ENCODE measurements at places on chromosomes 5 and 9.

DNA sequence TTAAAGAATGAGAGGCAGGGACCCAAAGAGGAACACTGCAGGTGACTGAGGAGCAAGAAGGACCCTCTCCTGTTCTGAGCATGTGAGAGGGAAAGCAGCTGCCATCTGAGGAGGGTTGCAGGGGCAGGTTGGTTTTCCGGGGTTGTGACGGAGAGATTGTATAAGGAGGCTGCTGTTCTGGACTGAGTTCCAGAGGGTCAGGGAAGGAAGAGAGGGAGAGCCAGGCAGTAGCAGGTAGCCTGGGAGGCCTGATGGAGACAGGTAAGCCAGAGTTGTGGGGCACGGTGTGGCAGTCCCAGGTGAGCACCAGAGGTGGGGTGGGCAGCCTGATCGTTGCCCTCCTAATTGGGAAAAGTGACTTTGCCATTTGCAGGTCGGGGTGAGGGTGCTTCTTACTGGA is 9.8 kb downstream of the CCT5 start:
- DNase-seq: no peak

- no peak for DNase-seq
These were observed 237.5 kb downstream of the CHSY3 start for GRCh38 chr5:130141659-130142320.

DNA sequence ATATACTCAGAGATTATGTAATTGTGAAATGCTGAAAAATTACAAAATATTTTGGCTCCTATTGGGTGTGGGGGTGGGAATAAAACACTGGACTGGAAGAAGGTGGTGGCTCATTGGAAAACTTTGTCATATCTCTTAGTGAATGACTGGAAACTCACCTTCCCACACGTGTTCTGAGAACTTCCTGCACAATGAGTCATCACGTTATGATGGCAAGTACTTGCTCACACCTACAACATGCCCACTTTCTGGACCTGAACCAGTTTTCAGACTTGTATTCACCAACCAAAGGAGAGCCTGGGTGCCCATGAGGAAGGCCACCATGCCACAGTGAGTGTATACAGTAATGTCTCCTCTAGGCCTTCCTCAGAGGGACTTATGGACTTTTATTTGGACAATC is 294.8 kb downstream of the ASTN2 start:
- no peak for DNase-seq

DNA sequence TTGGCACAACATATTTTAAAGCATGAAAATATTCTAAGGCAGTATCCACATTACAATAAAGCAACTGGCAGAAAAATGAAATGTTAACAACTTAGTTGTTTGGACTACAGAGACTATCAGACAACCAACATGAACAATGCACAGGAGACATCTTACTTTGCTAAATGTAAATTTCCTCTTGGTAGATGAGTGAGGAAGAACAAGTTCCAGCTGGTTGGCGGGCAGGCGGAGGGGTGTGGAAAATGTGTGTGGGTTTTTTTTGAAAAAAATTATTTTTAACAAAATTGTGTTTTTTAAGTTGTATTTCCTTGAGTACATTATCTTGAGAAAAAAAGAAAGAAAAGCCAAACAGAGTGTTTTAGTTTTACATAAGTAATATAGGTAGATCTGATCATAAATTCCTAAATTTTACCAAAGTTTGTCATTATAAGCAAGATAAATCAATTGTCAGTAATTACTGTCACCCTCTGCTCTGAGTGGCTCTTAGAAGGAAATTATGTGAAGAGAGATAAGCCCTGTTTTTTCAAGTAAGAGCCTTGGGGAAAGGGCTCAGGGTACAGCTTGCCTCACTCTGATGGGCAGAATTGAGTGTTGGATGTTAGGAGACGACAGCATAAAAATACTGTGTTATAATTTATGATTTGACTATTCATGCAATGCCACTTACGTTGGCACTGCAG is 42.5 kb downstream of the TMEM167A start:
- no peak for DNase-seq

DNA sequence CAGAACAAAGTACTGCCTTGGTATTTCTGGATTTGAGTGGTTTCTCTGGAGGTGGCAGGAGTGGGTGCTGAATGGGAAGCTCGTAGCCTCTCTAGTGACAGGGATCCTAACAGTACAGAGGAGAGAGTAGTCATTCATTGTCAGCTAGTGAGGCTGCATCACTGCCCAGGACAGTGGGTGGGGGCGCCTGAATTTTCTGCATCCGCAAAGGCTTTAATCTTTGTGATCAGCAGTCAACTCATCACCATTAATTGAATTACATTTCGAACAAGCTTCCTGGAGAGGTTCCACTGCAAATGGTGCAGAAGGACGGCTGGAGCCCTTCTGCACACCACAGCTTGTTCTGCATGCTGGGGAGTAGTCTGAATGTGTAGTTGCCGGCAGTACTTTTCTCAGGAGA is 77.5 kb downstream of the HSPA4 start:
- DNase-seq: no peak

GRCh38 chr9:115016344-115016743 is 86.0 kb upstream of the TNFSF8 start:
- DNase-seq: no peak

GRCh38 chr5:42912184-42912798 is 100.6 kb upstream of the SELENOP start:
- DNase-seq: no peak

- no peak for DNase-seq
These were observed 562.2 kb upstream of the TRPC7 start for GRCh38 chr5:136927571-136927970.

- no peak for DNase-seq
These were observed 48.9 kb upstream of the NRARP start for GRCh38 chr9:137350696-137351584.

DNA sequence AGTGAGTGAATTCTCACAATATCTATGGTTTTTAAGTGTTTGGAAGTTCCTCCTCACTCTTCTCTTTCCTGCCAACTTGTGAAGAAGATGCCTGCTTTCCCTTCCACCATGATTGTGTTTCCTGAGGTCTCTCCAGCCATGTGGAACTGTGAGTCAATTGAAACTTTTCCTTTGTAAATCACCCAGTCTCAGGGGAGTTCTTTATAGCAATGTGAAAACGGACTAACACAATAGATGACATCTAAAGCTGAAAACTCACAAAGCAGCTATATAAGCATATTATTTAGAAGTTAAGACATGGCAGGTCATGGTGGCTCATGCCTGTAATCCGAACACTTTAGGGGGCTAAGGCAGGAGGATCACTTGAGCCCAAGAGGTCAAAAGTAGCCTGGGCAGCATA is 130.2 kb downstream of the ARRDC3 start:
- DNase-seq: no peak

- DNase-seq: no peak
These were observed 42.8 kb upstream of the SLIT3 start for GRCh38 chr5:169343766-169344165.

DNA sequence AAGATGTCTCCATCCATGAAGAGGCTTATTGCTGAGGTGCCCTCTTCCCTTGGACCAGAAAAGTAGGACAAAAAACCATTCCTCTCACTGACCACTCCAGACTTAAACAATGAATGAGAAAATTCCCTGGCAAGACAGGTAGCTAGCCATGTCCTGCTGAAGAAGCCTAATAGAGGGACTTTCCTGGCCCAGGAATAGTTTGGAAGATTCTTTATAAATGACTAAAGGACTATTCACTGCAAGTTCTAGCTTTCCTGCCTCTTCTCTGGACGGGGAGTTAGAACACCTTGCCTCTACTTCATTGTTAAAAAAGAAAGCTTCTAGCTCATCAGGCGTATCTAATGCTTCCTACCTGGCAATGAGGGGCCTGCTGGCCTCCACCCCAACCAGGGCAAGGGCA is 153.6 kb downstream of the NR3C1 start:
- no peak for DNase-seq

DNA sequence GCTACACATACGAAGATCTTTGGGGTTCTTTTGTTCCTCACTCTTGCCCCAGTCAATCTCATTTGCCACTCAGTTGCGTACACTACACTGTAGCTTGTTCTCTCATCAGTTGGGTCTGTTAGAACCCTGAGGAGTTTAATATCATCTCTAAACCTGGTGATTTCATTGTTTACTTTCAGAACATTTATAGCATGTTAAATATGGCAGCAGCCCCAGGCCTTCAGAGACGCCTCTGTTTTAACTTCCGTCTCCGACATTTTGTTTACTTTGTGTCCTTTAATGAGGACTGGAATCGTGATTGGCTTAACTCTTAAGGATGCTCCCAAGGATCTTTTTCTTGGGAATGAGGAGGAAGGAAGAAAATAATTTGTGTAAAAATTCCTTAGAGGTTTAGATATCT is 510.1 kb downstream of the NR2F1-AS1 start:
- no peak for DNase-seq

- no peak for DNase-seq
These were observed 116.7 kb downstream of the DOCK2 start for GRCh38 chr5:169753795-169754194.

- no peak for DNase-seq
These were observed 98.2 kb downstream of the CSNK1G3 start for GRCh38 chr5:123610209-123610608.

DNA sequence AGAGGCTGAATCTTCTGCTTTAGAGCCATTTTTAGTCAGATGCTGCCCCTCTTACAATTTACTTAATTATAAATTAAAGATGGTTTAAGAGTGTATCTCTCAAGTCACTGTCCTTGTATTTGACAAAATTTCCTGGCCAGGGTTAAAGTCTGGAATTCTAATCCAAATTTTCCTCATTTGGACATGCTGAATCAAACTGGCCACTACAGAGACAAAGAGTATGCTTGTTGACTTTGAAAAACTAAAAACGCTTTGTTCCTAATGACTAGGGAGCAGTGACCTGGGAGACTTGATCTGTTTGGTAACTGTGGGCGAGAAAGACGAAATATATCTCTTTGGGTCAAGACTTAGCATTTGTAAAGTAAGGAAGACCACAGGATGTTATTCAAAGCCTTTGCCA is 303.2 kb downstream of the ZSWIM6 start:
- no peak for DNase-seq

- DNase-seq: no peak
These were observed 73.0 kb upstream of the MPDZ start for GRCh38 chr9:13352451-13352979.

DNA sequence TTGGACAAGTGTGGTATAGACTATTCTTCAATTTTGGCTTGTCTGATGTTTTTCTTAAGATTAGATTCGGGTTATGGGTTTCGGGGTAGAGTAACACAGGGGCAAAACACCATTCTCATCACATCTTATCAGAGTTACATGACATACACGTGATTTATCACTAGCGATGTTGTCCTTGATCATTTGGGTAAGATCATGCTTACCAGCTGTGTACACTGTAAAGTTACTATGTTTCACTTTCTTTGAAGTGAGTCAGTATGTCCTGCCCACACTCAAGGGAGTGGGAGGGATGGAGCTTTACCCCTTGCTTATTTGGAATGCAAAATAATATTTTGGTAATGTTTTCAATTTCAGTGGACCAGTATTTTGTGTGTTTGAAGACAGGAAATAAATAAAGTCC is 101.8 kb upstream of the TAF11L2 start:
- DNase-seq: no peak

- DNase-seq: no peak
These were observed 304.6 kb downstream of the ACTL7B start for GRCh38 chr9:108551030-108551841.

DNA sequence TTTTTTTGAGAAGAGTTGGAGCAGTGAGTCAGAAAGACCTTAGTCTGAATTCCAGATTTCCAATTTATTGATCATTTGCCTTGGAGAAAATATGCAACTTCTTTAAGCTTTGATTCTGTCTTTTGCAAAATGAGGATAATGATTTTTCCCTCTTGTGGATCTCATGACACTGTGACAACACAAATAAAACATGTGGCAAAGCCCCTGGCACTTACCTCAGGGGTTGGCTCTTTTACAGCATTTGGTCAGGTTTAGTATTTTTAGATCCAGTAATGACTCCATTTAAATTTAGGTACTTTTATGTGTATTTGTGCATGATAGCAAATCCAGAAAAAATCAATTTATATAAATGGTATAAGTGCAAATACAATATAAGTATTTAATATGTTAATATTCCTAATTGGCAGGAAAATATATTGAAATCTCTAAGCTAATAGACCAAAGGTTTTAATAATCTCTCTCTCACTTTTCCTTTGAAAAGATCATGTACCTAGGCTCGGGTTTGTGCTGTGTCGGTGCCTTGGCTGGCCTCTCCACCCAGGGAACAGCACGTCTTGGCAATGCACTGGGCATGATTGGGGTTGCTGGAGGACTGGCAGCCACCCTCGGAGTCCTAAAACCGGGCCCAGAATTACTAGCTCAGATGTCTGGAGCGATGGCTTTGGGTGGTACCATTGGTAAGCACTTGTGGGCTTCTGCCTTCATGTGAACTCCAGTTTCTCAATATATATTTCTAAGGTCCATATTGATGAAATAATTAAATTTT is 49.7 kb downstream of the NNT start:
- no peak for DNase-seq

- no peak for DNase-seq
These were observed 16.8 kb downstream of the GABBR2 start for GRCh38 chr9:98691890-98692289.

DNA sequence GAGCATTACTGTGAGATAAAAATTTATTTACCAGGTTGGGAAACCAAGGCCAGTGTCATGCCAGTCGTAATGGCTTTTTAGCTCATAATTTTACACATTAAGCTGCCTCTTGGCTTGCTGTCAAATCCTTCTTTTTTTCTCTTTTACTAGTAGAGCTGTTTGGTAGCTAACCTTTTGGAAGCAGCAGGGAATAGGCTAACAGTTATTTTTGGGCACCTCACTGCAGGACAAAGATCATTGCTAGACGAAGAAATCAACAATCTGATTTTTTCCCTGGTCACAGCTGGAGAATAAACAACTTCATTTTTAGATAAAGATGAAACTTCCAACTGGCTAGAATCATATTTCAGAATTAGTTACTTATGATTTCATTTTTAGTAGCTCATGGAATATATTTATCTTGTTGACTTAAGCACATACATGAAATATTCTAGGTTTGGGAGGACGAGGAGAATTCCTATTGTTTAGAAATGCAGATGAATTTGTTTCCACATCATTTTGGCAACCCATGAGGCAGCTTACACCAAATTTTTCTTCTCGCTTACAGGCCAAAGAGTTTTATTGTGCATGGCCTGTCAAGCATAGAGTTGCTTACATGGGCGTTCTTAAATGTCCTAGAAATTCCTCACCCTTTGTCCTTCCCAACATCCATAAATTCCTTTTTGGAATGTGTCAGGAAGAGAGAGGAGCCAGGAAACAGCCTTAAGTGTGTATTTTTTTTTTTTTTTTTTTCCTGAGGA is 19.6 kb downstream of the TNC start:
- no peak for DNase-seq
